ENCODE measurements at places on chromosomes 11 and 22. TPM values are rescaled to one million over a fixed set of nuclear protein-coding genes. Genes with fewer than 3 reads are reported as not detected.

Gene KCNQ1OT1
- 2.8 TPM for total RNA-seq

Gene IFITM10
- 0.31 TPM for total RNA-seq

Gene C1QTNF5
- total RNA-seq, result 4.2 TPM

Gene PANX3
- not detected for total RNA-seq

Gene SMTNL1
- not detected for total RNA-seq

Gene VWA5A
- 5.8 TPM for total RNA-seq

- DNase-seq, result no peak
Observed at GRCh38 chr11:15091625-15092024, 18.2 kb downstream of the CALCB start.

DNA sequence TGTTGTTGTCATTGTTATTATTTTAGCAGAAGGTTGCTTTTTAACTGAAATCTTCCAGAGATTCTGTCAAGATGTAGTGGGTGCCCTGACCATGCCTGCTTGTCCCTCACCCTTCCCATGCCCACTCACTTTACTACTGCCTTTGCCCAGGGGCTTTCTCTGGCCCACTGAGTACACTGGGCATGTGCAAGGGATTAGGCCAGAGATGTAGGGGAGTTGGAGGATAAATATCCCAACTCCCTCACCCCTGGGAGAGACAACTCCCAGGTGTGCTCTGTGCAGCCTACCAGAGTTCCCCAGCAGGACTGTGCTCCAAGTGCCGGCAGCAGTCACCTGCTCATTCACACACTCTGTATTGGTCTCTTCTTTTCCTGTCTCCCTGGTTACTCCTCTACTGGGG is 559.1 kb downstream of the MIAT start:
- DNase-seq, result no peak

DNA sequence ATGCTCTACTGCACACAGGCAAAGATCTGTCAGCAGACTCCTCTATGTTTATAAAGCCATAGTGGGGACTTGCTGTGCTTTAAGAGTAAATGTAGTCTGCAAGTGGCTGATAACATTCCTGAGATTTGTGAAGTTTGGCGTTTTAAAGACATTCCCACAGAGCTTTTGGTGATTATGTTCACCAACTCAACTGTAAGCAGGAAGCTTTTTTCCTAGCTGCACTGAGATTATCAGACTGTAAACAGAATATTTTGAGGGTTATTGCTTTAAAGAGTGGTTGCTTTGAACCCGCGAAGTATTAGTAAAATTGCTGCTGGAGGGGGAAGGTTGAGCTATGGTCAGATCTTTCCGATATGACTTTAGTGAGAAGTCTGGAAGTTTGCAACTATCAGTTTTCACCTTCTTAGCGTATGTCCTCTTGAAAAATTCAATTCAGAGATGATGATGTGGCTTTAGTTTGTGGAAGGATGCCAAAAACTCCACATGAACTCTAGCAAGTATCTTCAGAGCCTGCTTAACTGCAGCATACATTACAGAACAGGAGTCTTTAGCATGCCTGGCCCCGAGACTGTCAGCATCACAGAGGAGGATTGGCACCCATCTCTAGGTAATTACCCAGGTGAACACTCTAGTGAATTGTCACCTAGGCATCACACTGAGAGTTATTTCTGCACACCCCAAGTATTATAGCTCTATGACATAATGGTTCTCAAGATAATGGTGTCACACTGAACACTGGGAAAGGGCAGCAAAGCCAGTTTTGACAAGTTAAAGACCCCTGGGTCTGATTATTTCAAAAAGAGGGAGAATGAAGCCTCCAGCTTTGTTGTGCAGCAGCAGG is 89.9 kb downstream of the MTNR1B start:
- DNase-seq, result no peak

- DNase-seq, result no peak
Observed at GRCh38 chr11:10786451-10786850, 22.3 kb downstream of the EIF4G2 start.

DNA sequence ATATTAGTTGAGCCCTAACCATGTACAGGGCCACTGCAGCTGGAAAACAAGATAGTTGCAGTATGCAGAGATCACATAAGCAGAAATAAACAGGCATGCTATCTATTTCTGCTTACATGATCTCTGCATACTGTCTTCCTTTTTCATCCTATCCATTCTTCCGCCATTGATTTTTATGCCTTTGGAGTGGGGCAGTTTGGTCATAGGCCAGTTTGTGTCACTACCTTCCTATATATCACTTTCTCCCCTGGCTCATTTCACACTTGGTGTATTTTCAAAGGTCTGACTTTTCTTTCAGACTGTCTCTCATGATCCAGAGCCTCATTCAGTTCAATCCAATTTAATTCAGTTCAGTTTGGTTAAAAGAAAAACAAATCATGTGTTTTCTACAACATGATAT is 829.6 kb downstream of the KCNA4 start:
- no peak for DNase-seq

GRCh38 chr22:37911697-37912096 is 5.6 kb downstream of the MICALL1 start:
- no peak for DNase-seq

DNA sequence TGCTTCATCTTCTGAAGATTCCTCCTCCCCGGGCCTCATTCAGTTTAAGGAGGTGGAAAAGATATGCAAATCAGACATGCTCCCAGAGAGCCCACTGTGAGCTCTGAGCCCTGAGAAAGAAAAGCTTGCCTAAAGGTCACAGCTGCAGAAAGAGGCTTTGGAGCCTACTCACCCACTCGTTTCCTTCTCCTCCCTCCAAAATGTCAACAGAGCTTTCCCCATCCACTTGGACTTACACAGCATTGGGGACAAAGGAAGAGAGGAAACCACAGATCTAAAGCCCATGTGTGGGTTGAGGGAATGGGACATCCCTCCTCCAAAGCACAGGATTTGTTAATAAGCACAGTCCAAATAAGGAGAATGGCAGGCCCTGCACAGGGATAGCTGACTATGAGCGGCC is 158.4 kb downstream of the ETS1 start:
- no peak for DNase-seq

DNA sequence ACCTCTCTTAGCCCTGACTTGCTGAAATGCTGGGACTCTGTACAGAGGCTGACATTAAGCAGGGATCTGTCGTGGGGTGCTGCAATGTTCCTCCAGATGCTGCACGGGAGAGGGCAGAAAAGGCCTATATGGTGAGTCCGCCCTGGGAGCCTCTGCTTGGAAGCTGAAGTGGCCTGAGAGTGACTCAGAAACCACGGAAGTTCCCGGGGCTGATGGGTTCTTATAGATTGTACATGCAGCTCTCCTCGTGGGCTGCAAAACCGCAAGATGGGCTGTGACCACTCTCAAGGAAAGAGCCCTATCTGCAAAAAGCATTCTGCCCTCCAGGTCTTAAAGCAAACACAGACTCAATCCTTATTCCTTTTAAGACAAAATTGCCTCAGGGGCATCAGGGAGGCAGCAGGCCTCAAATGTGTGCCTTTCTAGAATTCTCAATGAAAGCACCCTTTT is 5.8 kb upstream of the SLC43A3 start:
- no peak for DNase-seq

DNA sequence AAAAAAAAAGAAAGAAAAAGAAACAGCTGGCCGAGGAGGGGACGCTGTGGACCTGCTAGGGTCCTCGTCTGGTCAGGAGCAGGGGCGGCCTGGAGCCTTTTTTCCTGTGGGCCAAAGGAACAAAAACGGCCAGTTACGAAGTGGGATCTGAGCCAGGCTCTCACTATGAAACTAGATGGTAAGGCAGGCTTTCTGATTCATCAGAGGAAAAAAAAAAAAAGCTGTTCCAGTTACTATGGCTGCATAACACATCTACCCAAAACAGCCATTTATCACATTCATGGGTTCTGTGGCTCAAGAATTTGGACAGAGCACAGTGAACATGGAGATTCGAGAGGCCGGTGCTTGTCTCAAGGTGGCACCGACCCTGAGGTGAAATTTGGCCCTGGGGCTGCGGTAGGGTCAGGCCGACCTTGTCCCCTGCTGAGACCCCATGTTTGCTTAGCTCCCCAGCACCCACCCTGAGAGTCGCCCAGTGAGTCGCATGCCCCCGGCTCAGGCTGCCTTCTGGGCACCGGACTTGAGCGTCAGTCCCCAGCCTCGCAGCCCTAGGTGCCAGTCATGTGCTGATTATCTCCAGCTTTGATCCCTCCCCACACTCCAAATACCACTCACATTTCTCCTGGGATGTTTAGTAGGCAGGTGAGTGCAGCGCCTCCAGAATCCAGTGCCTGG is 34.2 kb downstream of the MRGPRD start:
- no peak for DNase-seq

GRCh38 chr11:116852261-116853031 is 15.0 kb upstream of the APOA1 start:
- DNase-seq, result no peak

DNA sequence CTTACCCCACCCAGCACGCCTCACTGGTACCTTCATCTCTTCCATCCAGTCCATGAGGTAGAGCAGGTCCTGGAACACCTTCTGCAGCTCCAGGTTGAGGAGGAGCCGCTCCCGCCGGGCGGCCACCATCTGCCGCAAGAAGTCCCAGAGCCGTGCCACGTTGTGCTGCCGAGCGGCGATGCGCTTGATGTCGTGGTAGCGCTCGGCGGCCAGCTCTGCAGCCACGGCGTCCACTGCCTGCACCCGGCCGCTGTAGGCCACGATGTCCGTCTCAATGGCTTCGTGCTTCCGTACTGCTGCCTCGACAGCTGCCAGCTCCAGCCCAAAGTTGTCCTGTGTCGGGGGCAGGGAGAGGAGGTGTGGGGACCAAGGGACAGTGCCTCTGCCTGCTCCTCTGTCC is 21.5 kb downstream of the SPTBN2 start:
- DNase-seq, result no peak

DNA sequence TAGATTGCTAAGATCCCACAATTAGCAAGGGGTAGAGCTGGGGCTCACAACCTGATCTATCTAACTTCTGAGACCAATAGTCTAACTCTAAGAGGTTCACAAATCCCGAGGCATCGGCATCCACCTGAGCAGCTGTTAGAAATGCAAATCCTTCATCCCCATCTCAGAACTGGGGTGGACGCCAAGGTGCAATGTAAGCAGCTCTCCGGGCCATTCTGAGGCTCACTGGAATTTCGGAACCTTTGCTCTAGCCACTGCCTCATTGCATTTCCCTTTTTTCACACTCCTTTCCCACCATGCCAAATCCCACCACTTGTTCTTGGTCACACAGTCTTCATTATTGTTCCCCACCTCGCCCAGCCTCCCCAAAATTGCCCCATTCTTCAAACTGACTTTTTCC is 29.8 kb downstream of the MAML2 start:
- no peak for DNase-seq

DNA sequence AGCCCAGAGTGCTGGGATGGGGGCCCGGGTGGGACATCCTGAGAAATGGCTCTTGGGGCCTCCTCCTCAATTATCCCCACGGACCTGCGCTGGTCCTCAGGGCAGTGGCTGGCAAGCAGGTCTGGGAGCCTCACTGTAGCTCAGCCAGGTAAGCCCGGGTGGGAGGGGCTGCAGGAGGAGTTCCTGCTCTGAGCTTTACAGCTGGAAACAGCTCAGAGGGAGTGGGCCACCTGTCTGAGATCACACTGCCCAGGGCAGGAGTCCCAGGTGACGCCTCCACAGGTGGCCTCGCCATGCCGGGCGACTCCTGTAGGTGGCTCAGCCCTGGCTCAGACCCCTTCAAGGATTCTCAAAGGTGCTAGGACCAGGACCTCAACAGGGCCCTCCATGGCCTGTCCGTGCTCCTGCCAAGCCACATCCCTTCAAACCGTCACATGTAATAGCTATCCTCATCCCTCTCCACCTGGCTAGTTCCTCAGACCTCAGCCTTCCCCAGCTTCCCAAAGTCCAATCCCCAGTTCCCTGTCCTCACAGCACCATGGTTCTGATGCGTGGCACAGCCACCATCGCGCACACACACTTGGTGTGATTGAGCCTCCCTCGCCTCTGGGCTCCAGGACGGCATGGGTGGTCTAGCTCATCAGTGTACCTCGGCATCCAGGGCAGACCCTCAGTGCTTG is 3.6 kb upstream of the TSSK2 start:
- no peak for DNase-seq

DNA sequence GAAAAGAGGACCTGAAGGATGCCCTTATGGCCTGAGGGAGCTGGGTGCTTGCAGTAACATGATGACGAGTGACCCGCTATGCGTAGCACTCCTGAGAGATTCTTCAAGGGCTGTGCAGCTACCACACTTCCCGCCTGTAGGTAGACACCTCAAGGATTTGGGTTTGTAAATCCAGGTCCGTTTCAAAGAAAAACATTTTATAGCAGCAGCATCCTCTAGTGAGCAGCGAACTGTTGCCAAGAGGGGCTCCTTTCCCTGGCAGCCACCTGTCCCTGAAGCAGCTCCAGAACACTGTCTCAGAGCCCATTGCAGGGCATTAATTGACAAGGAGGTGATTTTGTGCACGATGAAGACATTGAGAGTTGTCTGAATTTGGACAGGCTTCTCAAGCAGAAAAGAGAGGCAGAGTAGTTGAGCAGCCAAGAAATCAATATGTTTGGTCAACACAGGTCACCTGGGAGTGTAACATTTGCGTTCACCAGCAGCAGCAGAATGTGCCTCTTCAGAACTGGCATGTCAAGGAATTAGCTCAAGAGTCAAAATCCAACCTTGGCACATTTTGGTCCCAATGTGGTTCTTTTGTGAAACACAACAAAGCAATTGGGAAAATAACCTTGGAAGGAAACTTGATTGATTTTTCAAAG is 209.8 kb upstream of the MTNR1B start:
- no peak for DNase-seq

DNA sequence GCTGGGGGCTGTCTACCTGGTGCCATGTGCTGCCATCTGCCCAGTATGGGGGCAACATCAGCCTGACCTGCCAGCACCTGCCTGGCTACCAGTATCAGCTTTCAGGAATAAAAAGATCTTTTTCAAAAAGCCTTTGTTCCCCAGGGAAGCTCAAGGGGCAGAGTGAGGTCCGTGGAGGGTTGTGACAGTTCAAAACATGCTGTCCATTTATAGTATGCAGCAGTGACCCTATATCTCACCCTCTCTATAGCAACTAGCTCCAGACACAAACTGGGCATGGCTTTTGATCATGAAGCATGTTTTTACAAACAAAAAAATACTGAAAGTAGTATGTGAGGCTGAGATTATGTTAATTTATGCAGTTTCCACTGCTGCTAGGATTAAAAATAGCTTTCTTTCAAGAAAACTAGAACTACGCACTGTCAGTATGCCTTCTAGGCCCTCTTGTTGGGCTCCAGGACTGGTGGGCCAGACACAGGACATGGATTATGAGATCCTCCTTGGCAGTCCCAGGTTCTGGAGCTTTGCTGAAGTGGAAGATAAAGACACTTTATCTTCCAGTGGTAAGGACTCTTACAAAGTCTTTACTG is 23.4 kb downstream of the NAV2 start:
- no peak for DNase-seq

GRCh38 chr11:126716456-126717083 is 284.0 kb downstream of the KIRREL3 start:
- no peak for DNase-seq

- no peak for DNase-seq
Observed at GRCh38 chr11:1653541-1654387, 24.2 kb downstream of the KRTAP5-5 start.

GRCh38 chr11:109752212-109752825 is 330.3 kb downstream of the C11orf87 start:
- no peak for DNase-seq

- no peak for DNase-seq
Observed at GRCh38 chr22:17924735-17925364, 99.5 kb downstream of the MICAL3 start.

Measured in occipital lobe (tissue), 3 donors.